ENCODE measurements at places on chromosomes 13 and 19.
A peak's percentile ranks its signal among the peaks of the same experiment; 100 is the strongest.

- DNase-seq: no peak
Observed at GRCh38 chr13:75603038-75603437, 33.1 kb upstream of the LMO7 start.

DNA sequence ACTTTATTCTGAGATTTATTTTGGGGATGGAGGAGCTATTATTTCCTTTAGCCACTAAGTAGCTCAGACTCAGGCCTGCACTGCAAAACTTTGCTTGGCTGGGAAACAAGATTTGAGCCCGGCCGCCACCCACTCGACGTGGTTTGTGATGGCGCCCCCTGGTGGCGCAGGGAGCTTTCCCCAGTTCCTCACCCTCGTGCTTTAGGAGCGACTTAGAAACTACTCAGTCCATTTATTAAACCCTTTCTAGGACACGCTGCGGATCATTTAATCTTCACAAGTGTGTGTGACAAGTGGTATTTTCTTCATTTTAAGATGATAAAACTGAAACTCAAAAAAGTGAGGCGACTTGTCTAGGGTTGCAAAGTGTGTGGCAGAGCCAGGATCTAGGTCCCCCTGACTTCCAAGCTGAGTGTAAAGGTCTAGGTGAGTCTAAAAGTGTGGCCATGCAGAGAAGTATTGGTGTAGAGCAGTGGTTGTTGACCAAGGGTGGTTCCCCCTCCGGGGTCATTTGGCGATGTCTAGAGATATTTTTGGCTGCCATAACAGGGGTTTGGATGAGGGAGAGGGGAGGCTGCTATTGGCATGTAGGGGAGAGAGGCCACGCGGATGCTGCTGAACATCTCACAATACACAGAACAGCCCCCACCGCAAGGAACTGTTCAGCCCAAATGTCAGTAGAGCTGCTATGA, 2.2 kb downstream of the CXCL17 start:
- DNase-seq: peak; percentile 71

DNA sequence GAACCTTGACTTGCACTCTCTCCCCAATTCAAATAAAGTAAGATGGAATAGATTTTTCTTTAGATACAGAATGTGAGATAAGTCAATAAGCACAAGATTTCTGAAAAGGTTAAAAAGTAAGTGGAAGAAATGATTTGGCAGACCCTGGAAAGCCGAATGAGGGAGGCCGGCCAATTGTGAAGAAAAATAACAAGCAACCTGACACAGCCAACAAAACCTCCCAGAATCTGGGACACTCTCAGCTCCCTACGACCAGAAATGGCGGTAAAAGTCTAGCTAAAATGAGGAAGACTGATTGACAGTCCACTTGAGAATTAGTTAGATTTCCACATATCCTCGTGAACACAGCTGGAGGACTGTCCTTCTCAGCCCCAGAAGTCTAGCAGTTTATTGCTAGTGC, 85.4 kb downstream of the KLF12 start:
- DNase-seq: no peak

GRCh38 chr13:27915301-27916207, 4.2 kb upstream of the PDX1 start:
- no peak for DNase-seq

GRCh38 chr13:59680429-59681024, 483.2 kb downstream of the DIAPH3 start:
- DNase-seq: no peak

DNA sequence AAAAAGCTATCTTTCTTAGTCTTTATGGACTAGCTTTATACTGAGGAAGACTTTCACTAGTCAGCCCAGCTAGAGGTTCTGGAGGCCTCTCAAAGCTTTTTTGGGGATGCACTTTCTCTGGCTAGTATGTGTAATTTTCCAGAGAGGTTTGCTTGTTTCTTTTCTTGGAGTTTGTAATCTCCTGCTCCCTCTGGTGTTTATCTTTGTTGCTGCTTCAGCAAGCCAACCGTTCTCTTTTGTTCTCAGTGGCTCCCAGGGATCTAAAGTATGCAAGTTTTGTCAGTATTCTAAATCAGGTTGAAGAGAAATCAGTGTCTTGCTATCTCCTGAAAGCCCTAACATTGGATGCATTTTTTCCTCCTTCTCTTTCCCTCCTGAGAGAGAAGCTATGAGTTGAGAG, 121.1 kb upstream of the MYO16 start:
- DNase-seq: no peak

DNA sequence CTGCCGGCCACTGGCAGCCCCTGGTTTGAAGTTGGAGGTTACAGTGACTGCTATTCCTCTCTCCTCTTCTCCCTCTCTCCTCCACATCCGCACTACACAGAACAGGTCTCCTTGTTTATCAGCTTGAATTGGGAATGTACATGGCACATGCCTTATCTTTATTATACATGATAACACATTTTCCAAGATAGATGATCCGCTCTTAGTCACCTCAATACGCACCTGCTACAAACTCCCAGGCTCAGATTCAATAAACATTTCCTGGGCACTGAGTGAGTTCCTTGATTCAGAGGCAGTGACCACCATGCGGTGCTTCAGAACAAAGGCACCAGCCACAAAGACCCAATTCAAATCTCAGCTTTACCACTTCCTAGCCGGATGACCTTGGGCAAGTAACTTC, 227.7 kb downstream of the TSHZ3 start:
- no peak for DNase-seq

DNA sequence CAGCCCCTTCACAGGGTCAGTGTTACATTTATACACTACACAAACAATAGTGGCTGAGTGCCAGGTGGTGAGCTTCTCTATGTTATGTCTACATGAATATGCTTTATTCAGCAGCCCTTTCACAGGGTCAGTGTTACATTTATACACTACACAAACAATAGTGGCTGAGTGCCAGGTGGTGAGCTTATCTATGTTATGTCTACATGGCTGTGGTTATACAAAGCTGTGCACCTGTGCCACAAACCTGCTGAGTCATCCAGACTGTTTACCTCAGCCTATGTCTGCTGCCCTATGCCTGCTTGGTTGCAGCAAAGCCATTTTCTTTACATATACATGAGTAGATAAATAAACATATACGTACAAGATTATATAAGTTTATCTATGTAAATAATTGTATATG, 76.5 kb downstream of the ZNF726 start:
- DNase-seq: no peak

- DNase-seq: no peak
Observed at GRCh38 chr13:91817250-91817649, 418.8 kb downstream of the GPC5 start.

DNA sequence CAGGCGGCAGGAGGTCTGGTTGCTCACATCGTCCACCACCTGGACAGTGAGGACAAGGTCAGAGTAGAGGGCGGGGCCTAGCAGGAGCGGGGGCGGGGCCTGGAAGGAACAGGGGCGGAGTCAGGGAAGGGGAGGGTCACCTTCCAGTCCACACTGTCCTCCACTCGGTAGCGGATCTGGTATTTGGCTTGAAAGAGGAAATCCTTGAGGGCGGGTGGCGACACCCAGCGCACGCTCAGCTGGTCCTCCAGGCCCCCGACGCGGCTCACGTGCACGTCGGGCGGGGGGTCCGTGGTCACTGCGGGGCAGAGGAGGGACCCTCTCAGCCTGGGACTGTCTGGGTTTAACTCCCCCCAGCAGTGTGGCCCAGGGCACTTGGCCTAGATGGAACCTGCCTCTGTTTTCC, 8.2 kb downstream of the REX1BD start:
- no peak for DNase-seq

DNA sequence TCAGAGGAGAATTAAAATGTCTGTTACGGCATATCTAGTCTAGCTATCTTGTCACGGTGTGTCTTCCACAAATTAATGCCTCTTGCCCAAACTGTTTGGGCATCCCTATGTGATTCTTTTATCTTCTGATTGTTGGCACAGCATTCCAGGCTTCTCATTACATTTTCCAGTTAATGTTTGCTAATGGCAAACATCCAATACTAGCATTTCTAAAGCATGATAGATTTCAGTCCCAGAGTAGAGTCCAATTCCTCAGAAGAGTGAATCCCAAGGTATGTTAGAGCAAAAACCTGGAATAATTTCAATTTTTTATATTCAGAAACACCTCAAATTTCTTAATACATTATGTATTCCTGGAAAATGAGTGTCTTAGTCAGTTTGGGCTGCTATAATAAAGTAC, 684.5 kb upstream of the SLITRK1 start:
- no peak for DNase-seq
